ENCODE measurements at places on chromosomes 6 and 20.

DNA sequence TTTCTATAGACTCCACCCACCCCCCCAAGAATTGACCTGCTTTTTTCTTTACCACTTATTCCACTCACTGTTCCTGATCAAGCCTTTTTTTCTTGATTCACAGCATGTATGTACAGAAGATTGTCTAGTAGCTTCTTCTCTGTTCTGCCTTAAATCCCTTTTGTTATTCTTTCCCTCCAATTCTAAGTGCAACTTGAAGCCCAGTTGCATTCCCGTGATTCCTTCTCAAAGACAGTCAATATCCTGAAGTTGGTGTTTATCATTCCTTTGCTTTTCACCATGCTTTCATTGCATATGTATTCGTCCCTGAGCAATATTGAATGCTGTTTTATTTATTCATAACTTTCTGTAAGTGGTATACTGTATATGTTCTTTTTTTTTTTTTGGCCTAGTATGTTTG, 21.0 kb downstream of the XRN2 start:
- DNase-seq = no peak

- peak; percentile 50 for DNase-seq
Observed at GRCh38 chr6:10720265-10720959, 2.5 kb upstream of the TMEM14C start.

DNA sequence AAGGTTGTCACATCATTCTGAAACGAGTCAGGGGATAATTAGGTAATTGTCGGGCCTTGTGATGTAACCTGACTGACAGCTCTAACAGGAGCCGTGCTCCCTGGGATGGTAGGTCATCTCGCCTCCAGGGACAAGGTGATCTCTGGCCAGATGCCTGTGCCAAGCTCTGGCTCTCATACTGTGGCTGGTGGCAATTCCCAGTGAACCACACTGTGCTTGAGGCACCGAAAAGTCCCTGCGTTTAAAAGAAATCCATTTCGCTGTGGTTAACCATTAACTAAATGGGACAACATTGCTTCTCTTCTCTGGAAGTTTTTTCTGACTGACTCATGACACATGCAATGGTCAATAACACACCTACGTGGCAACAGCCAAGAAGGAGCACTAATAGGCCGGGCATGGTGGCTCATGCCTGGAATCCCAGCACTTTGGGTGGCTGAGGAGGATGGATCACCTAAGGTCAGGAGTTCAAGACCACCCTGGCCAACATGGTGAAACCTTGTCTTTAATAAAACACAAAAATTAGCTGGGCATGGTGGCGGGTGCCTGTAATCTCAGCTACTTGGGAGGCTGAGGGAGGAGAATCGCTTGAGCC, 669.2 kb downstream of the PRKN start:
- DNase-seq = peak; percentile 50

DNA sequence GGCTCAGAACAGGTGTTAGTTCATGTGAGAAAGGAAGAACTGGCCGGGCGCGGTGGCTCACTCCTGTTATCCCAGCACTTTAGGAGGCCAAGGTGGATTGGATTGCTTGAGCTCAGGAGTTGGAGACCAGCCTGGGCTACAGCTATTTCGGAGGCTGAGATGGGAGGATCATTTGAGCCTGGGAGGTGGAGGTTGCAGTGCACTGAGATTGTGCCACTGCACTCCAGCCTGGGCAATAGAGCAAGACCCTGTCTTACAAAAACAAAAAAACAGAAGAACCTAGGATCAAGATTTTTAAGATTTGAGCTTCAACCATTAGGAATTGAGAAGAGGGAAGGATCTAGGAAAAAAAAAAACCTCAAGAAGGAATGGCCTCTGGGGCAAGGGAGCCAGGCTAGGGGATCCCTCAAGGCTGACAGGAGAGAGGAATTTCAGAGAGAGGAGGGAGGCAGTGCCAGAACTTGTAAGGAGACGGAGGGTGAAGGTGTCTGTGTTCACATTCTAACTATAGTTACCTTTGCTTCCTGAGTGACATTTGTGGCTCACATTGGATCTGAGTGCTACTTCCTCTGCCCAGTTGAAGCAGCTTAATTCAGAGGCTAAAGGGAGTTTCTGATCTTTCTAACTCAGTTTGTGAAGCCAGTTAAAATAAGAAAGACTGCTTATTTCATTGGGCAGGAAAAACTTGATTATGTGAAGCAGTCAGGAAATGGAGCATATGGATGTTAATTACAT, 26.1 kb downstream of the CHMP4B start:
- DNase-seq = no peak

GRCh38 chr20:41956338-41957074, 338.3 kb upstream of the CHD6 start:
- DNase-seq = no peak

DNA sequence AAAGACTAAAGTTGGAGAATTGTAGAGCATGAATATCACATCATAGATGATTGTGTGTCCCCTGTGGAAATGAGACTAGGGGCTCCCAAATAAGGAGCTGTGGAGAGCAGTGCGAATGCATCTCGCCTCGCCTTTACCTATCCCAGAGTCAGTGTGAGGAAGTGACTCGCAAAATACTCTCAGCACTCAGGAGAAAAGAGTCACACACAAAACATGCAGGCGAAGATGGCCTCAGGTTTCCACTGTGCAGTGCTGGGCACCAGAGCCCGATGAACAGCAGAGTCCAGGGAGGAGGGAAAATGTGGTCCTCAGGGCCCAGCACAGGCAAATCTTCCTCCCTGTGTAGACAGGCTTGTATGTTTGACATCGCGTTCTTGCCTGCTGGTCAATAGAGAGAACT, 126.5 kb upstream of the AFDN start:
- DNase-seq = no peak

GRCh38 chr6:170082531-170083187, 208.2 kb downstream of the DLL1 start:
- DNase-seq = no peak

DNA sequence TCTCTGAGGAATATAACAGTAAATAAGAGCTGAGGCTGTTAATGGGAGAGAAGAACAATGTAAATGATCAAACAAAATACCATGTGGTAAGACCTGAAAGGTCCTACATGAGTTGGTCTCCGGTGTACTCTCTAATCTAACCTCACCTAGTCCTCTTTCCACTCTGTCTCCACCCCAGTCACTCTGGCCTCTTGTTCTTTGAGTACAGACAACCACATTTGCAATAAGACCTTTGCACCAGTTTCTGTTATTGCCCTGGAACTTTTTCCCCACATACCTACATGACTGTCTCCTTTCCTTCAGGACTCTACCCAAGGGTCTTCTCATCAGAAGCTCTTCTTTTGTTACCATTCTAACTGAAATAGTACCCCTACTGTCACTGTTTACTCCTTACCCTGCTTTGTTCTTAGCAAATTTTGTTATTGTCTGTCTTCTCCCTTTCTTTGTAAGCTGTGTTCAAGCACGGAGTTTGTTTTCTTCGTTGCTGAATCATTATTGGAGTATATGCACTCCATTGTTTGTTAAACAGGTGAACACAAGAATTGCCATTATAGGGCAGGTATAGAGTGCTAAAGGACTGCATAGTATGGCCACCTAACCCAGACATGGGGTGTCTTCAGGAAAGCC, 37.3 kb downstream of the MAPK14 start:
- DNase-seq = no peak

GRCh38 chr6:155448668-155449449, 6.8 kb downstream of the NOX3 start:
- DNase-seq = no peak

DNA sequence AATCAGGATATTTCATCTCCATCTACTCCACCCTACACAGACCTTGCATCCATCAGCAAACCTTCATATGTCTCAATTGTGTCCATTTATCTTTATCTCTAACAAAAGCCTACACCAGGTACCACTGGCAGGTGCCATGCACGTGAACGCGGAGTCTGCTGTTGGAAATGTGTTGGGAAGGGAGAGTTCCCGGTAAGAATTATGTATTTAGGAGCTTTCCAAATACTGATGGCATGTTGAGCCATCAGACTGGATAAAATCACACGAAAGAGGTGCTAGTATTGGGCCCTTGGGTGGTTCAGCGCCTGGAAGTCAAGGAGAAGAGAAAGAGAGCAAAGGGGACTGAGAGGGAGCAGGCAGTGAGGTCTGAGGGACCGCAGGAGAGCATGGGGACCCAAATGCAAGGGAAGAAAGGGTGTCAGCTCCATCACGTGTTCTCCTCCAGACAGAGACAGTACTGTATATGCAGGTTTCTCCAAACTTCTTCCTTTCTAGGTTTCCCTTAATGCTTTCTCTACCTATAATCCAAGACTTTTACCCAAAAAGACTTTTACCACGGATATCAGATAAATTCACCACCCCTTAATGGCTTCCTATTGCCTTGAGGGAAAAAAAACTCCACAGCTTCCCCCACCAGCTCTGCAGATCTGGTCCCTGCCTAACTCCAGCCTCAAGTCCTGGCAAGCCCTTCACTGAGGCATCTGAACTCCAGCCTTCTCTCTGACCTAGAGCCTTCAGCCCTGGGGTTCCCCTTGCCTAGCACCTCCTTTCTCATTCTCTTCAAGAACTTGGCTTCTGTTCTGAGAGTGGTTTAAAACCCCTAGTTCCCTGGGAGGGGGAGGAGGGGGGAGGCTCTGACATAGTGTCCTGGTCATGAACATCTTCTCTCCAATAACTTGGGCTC, 4.8 kb upstream of the ZNF217 start:
- DNase-seq = no peak

DNA sequence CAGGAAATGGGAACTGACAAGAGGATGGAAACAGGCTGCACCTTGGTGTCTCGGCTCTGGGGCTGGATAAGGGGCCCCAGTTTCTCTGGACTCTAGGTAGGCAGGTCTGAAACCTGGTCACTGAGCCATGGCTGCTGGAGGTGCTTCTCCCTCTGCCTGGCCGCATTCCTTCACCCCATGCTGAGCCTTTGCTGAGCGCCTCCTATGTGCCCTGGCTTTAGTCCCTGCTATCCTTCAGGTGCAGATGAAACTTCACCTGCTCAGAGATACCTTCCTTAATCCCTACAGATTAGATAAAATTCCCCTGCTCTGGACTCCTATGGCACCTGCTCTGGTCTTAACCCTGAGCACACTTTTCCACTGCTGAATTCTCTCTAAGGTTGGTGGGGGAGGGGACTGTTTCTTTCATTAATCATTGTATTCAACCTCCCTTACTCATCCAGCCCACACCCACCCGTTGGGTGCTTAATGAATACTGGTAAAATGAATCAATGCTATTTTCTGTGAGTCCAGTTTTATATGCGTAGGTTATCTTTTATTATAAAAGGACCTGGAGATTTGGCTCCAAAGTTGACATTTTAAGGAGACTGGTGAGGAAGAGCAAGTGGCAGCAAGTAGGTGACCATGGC, 19.3 kb downstream of the MYLK4 start:
- DNase-seq = no peak

GRCh38 chr20:25541676-25542075, 43.7 kb downstream of the NINL start:
- DNase-seq = no peak

DNA sequence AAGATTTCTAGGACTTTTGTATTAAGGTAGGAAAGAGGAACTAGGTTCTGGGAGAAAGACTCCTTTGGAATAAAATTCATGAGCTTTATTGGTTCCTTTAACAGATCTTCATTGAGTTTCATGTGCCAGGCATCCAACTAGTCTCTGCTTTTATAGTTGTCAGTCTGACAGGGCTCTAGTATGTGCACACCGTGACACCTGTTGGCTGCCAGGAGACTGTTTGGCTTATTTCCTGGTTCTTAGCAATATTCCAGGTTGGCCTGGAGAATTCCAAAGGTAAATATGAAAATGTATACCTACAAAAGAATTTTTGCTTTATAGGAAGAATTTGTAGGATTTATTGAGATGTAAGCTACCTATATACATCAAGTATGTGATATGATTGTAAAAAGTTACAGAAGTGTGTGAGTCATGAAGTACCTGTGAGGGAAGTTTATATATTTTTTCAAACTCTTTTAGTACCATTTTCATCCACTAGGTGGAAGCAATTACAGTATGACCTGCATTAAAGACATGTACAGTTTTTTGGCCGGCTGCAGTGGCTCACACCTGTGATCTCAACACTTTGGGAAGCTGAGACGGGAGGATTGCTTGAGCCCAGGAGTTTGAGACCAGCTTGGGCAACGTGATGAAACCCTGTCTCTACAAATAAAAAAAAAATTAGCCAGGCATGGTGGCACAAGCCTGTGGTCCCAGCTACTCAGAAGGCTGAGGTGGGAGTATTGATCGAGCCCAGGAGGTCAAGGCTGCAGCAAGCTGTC, 35.2 kb downstream of the NDUFAF5 start:
- DNase-seq = peak; percentile 24

GRCh38 chr6:169978615-169979161, 227.3 kb downstream of the ERMARD start:
- no peak for DNase-seq

All from SJSA1 (cell line).